ENCODE measurements at places on chromosomes 6 and 20.

GRCh38 chr20:42063141-42063540, 445.0 kb upstream of the CHD6 start:
- no peak for DNase-seq

DNA sequence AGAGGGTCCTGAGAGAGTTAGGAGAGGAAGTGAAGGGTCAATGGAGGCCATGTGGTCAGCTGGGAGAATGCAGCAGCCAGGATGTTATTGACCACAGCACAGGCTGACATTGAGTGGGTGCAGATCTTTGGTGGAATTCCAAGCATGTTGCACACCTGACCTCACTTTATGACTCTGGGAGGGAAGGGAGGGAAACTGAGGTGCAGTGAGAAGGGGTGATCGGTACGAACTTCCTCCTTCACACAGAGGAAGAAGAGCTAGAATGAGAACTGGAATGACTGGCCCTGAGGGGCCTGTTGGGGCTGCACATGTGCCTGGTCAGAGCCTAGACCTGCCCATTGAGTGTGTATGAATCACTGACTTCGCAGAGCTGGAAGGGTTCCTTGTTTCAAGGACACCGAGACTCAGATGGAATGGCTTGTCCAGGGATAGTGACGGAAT, 9.8 kb downstream of the FAM83D start:
- DNase-seq: no peak

DNA sequence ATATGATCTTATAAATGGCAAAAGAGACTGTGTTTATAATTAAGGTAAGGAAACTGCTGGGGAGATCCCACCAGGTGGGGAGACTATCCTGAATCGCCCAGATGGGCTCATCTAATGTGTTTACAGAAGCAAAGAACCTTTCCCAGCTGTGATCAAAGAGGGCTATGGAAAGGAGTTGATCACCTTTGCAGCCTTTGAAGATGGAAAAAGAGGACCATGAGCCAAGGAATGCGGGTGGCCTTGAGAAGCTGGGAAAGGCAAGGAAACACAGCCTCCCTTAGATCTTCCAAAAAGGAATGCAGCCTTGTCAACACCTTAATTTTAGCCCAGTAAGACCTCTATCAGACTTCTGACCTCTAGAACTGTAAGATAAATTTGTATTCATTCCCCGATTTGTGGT, 66.5 kb upstream of the ADGRG6 start:
- no peak for DNase-seq

DNA sequence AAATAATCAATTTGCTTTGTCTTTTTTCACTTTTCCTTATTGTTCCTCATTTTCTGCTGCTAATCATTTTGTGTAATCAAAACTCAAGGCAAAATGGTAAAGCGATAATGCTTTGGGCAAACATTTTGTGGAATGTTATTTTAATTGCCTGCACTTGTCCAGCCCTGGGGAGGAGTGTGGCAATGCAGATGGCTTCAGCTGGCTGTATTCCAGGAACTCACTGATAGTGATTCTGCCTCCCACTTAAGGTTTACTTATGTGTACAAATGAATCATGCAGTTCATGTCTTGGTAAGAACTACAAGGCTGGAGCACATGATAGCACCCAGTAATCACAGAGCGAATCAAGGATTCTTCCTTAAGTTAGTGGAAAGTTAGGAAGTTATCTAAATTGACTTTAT, 107.8 kb downstream of the COL19A1 start:
- no peak for DNase-seq

GRCh38 chr20:25453035-25453810, 45.8 kb downstream of the GINS1 start:
- peak; percentile 51 for DNase-seq

GRCh38 chr6:127102299-127102698, 16.2 kb upstream of the RSPO3 start:
- DNase-seq: no peak

DNA sequence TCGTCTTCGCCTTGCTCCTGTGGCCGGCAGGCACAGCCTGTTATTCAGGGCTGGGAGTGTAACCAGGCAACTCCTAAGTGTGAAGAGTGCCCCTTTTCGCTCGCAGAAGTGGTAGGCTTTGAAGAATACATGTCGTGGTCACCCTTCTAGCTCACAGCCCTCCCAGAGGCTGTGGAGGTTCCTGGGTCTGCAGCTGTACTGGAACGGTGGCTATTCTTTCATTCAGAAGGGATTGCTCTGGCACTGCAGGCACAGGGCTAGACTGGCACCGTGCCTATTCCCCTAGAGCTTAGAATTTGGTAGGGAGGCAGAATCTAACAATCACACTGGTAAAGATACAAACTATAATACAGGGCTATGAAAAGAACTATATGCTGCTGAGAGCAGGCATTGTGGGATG, 1.1 kb upstream of the SRSF12 start:
- DNase-seq: no peak

- peak; percentile 60 for DNase-seq
Measured at GRCh38 chr6:27672113-27672799, 199.4 kb upstream of the ZNF184 start.

- no peak for DNase-seq
Measured at GRCh38 chr6:103720393-103720792, 1139.3 kb downstream of the HACE1 start.

GRCh38 chr20:53163486-53163885, 191.3 kb downstream of the TSHZ2 start:
- no peak for DNase-seq

DNA sequence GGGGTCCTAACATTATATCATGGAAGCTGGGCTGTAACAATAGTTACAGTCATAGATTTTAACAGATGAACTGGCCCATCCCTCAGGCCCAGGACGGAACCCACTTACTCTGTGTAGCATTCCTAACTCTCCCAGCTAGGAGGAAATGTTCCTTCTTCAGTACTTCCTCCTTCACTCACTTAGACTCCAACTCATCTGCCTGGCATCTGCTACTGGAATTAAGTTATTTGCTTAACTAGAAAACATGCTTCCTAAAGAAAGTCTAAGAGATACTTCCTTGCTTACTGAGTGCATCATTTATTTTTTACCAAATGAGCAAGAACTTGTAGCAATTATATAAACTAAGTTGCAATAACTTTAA, 20.5 kb downstream of the GCLC start:
- peak; percentile 27 for DNase-seq

DNA sequence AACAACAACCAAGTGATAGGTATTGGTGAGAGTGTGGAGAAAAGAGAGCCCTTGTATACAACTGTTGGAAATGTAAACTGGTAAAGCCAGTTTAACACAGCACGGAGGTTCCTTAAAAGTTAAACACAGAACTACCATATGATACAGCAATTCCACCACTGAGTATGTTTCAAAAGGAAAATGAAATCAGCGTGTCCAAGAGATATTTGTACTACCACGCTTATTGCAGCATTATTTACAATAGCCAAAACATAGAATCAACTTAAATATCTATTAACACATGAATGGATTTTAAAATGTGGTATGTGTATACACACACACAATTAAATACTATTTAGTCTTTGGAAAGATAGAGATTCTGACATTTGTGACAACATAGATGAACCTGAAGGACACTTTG, 1.1 kb downstream of the PTCHD4 start:
- no peak for DNase-seq

DNA sequence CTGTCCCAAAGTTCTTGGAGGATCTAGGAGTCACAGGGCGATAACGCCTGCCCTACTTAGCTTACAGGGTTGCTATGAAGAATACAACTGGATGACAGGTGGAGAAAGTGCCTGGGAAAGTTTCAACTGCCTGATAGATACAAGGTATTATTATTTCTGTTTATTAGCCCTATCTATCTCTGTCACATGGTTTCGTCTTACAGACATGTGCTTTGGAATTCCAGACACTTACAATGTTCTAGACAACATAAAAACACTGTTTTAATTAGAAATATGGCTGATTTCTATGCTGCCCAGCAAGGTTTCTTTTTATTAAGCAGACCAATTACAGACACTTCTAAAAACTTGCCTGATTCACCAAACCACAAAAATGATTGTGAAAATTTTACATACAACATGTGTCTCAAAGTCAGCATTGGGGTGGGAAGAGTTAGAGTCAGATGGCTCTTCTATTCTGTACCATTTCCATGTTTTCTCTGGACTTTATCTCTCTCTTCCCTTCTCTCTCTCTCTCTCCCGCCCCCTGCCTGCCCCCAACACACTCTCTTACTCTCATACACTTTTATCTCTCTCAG, 50.0 kb downstream of the GJA10 start:
- no peak for DNase-seq

DNA sequence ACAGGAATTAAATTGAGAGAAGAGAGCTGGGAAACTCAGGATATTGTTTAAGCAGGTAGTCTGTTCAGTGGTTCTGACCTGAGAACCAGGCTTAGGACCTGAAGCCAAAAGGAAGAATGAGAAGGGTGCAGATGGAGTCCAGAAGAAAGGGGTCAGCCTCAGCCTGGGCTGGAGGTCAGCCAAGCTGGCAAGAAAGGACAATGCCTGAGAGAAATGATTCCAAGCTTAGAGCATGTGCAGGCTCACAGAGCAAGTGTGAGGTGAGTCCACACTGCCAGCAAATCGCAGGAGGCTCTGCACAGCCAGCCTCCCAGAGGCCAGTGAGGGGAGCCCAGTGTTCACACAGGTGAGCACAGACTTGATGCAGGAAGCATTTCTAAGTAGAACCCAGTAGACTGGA, 47.3 kb downstream of the DAAM2 start:
- no peak for DNase-seq

DNA sequence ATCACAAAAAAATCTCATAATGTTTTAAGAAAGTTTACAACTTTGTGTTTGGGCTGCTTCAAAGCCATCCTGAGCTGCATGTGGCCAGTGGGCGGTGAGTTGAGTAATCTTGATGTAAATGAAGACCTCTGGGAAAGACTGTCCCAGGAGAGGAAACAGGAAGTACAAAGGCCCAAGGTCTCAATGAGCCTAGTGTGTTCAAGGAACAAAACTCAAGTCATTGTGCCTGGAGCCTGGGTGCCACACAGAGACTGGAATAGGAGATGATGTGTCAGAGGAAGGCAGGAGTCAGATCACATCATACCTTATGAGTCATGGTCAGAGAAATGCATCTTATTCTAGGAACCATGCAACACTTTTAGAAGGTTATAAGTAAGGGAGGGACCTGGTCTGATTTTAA, 51.5 kb downstream of the COL19A1 start:
- peak; percentile 21 for DNase-seq

DNA sequence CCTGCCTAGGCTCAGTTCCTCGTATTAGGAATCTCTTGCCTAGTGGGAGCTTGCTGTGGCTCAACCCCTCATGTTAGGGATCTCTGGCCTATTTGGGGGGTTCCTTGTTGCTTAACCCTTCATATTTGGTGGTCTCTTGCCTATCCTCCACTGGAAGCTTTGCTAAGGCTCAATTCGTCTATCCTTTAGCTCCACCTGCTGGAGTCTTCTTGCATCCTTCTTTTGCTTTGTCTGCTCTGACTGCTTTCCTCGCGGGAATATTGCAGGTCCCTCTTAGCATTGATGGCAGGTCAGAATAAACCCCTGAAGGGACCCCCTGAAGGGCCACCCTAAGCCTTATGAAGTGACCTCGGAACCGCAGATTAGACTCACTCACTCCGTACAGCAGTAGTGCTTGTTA, 203.0 kb upstream of the TBX18 start:
- peak; percentile 8 for DNase-seq

DNA sequence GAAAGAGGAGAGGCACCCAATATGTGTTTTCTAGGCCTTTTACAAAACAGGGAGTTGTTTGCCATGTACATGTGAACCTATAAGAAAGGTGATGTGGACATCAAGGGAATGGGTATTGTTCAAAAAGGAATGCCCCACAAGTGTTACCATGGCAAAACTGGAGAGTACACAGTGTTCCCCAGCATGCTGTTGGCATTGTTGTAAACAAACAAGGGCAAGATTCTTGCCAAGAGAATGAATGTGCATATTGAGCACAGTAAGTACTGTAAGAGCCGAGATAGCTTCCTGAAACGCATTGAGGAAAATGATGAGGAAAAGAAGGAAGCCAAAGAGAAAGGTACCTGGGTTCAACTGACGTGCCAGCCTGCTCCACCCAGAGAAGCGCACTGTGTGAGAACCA, 13.1 kb downstream of the QRSL1 start:
- DNase-seq: no peak

DNA sequence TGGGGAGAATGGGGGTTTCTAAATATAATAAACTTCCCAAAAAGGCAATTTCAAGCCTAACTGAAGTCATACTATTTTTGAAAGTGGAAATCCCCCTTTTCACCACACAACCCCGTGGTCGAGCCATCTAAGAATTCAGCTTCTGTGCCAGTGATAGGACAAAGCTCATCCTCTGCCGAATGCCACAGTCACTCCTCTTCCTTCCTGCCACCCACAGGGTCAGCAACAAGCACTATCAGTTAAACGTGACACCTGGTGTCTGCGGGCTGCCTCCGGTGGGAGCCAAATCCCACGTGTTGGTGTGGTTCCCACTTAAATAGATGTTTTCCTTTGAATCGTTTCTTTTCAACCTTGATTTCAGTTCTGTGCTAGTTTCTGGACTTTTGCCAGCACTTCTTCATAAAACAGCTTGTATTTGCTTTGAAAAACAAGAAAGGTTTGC, 60.7 kb downstream of the TNFAIP3 start:
- no peak for DNase-seq

- peak; percentile 57 for DNase-seq
Measured at GRCh38 chr6:33822575-33823395, 19.0 kb upstream of the MLN start.

- DNase-seq: no peak
Measured at GRCh38 chr6:112846681-112847080, 499.6 kb downstream of the RFPL4B start.

GRCh38 chr6:27541933-27542297, 69.0 kb upstream of the ZNF184 start:
- no peak for DNase-seq
